ENCODE measurements at places on chromosomes 16 and 17.

GRCh38 chr16:7442050-7442449, 109.4 kb downstream of the RBFOX1 start:
- no peak for DNase-seq

GRCh38 chr16:14050291-14051027, 20.7 kb upstream of the MRTFB start:
- DNase-seq = no peak

DNA sequence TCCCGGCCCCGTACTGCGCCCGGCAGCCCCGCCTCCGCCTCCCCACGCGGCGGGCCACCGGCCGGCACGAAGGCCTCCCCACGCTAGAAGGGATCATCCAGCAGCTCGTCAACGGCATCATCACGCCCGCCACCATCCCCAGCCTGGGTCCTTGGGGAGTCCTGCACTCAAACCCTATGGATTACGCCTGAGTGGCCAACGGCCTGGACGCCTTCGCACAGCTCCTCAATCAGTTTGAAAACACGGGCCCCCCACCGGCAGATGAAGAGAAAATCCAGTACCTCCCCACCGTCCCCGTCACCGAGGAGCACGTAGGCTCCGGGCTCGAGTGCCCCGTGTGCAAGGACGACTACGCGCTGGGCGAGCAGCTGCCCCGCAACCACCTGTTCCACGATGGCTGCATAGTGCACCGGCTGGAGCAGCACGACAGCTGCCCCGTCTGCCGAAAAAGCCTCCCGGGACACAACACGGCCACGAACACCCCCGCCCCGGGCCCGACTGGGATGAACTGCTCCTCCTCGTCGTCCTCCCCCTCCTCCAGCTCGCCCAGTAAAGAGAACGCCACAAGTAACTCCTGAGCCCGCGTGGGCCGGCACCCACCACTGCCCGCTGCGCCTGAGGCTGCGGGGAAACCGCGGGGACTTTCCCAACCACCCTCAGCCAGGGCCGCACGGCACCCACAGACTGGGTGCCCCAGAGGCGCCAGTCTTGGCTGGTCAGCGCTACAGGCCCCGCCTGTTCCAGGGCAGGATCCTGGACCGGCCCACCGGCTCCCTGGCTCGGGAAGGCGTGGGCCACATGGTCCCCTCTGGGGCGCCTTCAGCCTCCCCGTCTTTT, 39.0 kb upstream of the AKAP1 start:
- DNase-seq = no peak

DNA sequence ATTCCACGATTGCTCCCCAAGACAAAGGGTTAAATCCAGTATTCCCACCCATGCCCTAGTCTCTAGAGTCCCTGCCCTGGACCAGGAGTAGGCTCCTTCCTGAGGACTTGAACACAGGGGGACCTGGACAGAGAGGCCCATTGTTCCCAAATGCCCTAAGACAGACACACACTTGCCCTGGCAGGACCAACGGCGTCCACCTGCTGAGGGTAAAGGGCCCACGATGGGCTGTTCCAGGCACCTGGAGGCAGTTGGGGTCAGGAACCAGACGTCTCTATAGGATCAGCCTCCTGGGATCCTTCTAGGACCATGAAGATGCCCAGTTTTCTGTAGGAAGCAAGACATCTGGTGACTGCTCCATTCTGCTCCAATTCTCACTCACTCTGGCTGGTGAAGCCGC, 39.3 kb downstream of the TNFRSF13B start:
- no peak for DNase-seq

DNA sequence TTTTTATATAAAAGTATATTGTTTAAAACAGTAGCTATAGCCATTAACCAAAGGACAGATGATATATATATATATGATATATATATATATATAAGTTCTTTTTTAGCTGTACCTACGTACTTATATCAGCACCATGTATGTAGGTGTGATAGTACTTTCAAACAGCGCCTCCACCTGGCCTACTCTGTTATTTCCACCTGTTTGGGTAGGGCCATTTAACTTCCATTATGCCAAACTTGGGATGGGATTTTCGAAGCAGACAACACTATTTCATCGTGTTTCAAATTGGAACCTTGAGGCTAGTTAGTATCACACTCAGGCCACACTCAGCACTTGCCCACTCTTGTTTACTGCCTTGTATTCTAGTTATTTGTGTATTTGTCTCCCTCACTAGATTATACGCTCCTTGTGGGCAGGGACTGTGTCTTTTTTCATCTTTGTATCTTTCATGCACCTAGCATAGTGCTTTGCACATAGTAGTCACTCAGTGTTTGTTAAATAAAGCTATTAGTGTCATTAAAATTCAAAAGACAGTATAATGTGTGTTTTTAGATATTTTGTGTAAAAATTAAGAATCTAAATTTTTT, 11.8 kb upstream of the CLTC start:
- DNase-seq = no peak

- no peak for DNase-seq
These were observed 34.4 kb downstream of the CACNA1G start for GRCh38 chr17:50594892-50595291.

GRCh38 chr17:33595828-33596227, 302.7 kb upstream of the ASIC2 start:
- DNase-seq = no peak

GRCh38 chr16:72427783-72428331, 255.9 kb upstream of the PMFBP1 start:
- DNase-seq = no peak

- DNase-seq = no peak
These were observed 31.2 kb downstream of the PIMREG start for GRCh38 chr17:6475411-6475810.

- DNase-seq = no peak
These were observed 82.2 kb downstream of the MYO1D start for GRCh38 chr17:32794533-32795246.

DNA sequence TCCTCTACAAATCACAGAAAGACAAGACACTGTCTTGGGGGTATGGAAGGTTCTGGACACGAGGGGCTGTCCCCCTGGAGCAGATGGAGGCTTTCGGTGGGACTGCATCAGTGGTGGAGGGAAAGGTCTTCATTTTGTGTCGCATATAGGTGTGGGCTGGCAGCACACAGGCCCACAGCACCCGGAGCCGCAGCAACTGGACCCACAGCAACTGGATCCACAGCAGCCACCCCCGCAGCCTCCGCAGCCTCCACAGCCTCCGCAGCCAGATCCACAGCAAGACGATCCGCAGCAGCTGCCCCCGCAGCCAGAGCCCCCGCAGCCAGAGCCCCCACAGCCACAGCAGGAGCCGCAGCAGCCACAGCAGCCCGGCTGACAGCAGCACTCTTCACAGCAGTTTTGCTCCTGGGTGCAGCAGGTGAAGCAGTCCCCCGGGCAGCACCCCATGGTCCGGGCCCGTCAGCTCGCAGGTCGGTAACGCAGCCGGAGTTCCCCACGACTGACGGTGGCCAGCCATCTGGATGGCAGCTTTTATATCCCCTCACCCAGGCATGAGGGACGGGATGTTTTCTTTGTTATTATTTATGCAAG, at the start of gene KRTAP17-1:
KRTAP17-1 (minus strand) TSS at position 507 of the 591 bp plus-strand sequence; CDS start at position 447, 60 bp downstream.
- no peak for DNase-seq

- no peak for DNase-seq
These were observed 1.3 kb upstream of the CUEDC1 start for GRCh38 chr17:57956291-57957119.

DNA sequence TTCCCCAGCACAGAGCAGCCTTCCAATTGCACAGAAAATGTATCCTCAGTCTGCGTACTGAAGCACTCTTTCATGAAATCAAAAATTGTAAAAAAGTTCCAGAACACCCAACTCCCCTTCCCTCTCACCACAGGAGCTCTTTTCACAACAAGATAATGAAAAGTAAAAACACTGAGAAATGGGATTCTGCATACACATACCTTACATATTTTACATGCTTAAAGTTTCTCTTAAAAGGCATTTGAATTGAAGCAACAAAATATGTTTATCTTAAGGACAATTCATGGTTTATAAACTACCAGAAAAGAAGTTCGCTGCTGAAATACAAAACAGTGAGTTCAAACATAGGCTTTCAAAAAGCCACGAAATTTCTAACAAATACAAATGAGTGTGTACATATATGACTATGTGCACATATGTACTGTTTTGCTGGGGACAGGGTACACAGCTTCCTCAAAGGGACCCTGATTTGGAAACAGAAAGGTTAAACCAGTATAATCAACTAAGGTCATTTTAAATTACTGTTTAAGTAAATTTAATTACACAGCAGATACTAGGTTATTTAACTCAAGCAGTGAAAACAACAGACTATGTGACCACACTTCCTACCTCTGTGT, 33.8 kb downstream of the COG1 start:
- DNase-seq = no peak

DNA sequence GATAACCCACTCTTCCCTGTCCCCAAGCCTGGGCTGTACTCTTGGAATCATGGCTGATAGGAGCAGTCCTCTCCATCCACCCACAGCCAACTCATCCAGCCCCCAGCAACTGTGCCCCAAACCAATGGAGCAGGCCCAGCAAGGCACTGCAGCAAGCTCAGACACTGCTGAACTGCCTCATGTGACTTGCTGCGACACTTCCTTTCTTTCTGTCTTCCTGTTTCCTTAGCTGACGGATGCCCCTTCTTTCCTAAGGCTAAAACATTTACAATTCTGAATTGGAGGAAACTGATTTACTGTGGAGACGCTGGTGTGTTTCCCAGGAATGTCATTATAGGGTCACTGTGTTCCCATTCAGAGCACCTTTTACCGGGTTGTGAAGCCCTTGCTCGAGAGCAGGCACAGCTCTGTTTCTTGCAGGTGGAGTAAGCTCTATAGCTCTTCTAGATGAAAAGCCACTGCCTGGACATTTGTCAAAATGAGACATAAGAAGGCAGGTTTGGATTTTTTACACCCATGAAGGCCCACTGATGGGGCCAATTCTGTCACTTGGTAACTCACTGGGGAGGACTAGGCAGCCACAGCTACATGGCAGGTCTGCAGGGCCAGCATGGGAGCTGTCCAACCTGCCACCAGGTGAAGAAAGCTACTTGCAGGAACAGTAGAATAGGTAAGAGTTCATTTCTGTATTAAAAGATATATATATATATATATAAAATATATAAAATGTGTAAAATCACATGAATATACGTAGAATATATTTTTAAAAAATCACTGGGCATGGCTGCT, 27.4 kb downstream of the TMEM11 start:
- no peak for DNase-seq

DNA sequence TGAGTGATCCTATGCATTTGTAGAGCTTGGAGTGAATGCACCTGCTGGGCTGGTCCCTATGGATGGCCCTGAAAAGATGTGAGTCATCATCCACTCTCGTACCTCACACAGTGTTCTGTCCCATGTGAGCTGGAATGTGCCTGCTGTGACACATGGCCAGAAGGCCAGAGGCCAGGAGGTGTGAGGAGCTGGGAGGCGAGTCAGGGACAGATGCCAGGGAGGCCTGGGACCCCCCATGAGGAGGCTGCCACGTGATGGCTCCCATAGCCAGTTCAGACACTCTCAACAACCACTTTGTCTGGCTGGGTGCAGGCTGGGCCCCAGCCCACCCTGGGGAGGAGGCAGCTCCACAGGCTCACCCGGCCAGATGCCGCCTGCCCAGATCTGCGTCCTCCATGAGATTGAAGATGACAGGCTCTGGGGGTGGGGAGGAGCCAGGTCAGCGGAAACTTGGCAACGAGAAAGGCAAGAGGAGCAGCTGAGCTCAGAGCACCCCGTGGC, 168.8 kb downstream of the C16orf78 start:
- no peak for DNase-seq

DNA sequence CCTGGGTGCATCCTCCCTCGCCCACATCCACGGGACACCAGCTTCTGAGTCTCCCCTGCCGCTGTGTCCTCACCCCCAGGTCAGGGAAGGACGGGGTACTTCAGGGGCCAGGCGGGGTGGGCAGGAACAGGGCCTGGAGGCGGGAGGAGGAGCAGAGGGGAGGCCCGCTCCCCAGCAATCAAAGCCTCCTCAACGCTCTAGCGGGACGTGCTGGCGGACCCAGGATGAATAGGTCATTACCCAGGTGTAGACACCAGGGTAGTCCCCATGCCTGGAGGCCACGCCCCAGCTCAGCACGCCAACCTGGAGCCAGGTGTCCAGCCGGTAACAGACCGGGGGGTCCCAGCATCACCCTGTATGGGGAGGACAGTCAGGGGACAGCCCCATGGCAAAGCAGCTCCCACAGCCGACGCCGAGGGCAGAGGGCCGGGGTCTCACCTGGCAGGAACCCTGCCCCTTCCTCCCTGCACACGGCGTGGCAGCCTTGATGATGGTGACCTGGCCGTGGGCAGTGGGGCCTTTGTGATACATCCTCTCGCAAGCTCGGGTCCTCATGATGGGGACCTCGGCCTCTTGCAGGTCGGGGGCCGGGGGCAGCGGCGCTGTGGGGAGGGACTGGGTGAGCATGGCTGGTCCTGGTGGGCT, 24.2 kb downstream of the TPSD1 start:
- DNase-seq = no peak

GRCh38 chr17:40836020-40836419, 13.6 kb upstream of the KRT10 start:
- DNase-seq = no peak

DNA sequence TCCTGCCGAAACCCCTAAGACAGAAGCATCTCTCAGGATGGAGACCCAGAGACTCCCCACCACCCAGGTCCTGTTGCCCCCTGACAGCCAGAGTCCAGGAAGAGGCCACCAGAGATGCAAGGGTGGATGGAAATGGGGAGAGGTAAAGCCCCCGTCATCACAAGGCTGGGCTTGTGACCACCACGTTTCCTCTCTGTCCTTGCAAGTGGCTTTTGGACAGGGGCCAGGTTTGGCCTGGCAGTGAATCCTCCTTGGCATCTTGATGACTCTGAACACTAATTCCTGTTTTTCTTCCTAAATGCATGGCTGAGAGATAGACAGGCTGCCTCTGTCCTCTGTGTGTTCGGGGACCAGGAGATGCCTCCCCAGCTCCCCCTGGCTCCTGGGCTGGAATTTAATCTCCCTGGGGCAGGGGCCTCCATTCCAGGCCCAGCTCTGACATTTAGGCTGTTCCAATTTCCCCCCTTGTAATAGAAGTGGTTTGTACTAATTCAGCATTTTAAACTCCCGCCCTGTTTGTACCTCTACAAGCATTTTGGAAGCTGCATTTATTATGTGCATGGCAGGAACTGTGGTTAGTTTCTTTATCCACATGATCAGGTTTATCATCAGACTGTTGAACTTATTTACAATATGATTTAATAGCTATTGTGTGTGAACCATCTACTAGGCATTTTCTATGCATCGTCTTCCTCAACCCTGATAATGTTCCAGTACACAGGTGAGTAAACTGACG, 116.1 kb upstream of the IRX6 start:
- no peak for DNase-seq

Measured in fibroblast of skin of left biceps (primary cell).